DMS153 (cell line): ENCODE measurements at places on chromosomes 1 and 21.

DNA sequence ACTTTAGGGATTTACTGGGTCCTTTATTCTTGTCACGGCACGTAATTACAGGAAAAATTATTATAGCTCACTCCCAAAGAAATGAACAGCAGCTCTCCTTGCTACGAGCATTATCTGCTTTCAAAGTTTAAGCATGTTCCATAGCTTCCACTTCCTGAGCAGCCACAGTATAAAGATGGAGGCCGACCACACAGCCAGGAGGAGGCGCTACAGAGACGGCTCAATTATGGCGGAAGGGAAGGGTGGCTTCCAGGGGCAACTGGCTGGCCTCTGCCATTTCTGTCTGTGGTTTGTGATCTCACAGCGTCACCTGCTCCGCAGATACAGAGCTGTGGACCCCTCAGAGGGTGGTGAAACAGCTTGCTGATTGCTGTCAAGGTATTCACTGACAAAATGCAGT, 212.3 kb upstream of the GREM2 start:
- no peak for DNase-seq

- no peak for DNase-seq
These were observed 43.6 kb downstream of the ACBD6 start for GRCh38 chr1:180458807-180459206.

DNA sequence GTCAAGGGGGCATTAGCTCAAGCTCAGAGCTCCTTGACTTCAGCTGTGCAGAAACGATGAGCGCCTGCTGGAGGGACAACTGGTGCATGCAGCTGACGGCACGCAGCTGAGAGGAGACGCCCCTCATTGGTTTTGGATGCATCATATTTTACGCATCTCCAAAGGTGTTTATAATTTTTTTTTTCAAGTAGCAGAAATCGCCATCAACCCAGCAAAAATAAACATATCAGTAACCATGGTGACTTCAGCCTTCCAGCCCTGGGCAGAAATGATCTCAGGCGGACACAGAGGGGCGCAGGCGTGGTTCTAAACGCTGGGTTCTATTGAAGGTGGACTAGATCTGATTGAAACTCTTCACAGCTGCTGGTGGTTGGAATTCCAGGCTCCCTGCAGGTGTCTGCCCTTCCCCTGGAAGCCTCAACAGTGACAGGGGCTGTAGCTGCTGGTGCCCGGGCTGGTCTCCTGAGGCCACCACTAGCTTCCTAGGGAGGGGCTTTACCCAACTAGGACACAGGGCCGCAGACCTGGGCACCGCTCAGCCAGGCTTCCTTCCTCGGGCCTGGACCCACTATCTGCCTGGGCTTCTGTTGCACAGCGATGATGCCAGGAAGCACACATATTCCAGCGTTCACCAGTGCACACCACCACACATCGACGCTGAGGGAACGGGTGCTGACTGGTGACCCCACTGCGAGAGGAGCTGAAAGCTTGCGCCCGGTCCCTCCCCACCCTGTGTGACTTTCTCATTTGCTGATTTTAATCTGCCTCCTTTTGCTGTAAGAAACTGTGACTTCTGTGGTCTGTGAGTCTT, 63.7 kb upstream of the ABCG1 start:
- DNase-seq: no peak

- DNase-seq: no peak
These were observed 105.5 kb downstream of the NRIP1 start for GRCh38 chr21:14959343-14959742.

DNA sequence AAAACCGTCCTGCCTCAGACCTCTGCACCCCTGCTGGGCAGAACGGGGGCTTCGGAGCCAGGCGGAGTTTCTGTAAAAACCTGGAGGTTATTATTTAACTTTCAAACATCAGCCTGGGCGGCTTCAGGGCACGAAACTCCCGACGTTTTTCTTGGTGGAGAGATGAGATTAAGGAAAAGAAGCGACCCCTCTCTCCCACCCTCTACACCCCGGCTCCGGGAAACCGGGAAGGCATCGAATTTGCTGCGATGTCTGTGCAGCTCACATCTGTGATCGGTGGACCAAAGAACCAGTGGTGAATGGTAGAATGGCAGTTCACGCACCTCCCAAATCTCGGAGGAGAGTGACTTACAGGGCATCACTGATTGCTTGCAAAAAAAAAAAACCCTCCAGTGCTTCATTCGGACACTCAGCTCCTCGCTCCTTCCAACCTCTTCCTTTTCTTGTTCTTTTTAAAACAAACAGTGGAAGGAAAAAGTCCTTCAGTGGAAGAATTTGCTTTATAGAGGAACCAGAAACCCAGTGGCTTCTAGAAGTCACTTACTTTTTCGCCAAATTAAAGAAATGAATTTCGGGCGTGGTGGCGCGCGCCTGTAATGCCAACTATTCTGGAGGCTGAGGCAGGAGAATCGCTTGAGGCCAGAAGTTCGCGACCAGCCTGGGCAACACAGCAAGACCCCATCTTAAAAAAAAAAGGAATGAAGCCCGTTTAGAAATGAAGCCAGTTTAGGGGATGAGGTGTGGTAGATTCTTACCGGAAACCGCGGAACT, 884 bp downstream of the PHACTR4 start:
- DNase-seq: peak; percentile 40

GRCh38 chr1:195466639-195467038, 1141.6 kb downstream of the KCNT2 start:
- no peak for DNase-seq

- DNase-seq: no peak
These were observed 39.4 kb upstream of the CACYBP start for GRCh38 chr1:174960362-174960761.

DNA sequence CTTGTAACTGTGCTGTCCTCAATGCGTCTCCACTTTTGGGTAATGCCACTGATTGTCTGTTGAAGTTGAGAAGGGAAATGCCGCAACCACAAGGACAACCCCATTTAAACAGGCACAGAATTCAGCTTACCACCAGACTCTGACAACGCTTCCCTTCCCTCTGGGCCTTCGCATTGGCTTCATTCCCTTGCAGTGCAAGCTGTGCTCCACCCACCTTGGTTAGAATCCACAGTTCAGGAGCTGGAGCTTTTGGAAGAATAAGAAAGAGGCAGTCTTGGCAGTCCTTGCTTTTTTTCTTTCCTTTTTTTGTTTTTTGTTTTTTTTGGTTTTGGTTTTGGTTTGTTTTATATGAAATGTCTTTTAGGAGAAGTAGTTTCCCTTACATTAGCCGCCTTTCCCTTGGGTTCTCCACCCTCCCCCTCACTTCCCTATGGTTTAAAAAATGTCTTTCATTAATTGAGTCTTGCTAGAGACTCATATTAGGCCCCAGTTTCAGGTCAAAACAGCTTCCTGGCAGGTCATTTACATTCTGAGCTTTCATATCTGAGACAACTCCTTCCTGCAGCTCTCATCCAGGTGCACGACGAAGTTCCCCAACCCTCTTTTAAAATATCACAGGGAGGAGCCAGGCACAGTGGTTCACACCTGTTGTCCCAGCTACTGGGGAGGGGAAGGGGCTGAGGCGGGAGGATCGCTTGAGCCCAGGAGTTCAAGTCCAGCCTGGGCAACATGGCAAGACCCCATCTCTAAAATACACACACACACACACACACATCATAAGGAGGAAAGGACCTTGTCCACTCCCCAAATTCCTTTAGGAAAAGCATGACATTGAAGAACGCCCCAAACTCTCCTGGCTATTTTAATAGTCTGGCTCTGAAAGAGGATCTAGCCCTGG, 20.7 kb upstream of the LAX1 start:
- no peak for DNase-seq

DNA sequence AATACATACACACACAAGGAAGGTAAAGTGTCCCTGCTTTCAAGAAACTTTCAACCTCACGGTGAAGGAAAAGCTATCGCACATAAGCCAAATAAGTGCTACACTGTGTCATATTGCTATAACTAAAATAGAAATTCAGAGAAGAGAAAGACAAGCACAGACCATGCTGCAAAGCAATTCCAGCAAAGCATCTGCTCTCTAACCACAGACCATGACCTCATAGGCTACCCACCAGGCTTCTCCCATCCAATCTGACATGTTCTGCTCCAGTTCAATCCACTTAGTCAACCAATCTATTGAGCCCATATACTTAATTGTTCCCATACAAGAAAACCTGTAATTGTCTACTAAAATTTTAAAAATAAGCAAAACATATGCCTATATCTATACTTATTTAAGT, 211.3 kb downstream of the BARHL2 start:
- DNase-seq: no peak

- DNase-seq: no peak
These were observed 160.3 kb downstream of the TGFBR3 start for GRCh38 chr1:91725618-91725988.

DNA sequence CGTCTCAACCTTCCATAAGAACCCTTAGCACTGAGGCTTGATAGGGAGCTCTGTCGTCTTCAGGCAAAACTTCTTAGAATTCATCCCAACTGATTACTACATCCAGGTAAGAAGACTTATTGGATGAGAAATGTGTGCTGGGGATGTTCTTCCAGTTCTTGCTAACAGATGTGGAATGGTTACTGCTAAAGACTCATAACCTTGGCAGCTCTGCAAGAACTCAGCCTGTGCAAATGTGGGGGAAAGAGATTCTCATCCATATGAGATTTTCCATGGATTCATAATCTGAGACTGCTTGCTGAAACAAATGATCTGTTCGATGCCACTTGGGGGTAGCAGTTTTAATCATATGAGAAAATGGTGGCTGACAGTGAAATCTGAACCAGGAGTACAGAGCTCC, 48.2 kb downstream of the NTPCR start:
- no peak for DNase-seq

DNA sequence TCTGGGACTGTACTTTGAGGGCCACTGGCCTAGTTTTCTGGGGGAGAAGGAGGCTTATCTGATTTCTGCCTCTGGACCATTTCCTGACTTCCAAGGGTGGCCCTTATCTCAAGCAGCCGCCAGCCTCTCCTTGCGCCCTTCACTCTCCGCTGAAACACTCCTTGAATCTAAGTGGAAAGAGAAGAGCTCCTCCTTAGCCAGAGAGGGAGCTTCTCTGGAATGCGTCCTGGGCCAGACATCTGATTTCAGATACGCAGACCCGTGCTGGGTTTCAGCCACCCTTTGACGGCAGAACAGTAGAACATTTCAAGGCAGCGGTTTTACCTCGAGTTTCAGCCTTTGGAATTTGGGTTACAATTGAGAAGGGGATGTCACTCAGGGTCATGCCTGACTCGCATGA, 308.0 kb downstream of the CAMTA1 start:
- DNase-seq: no peak

- DNase-seq: no peak
These were observed 18.5 kb downstream of the HFM1 start for GRCh38 chr1:91386109-91386508.

DNA sequence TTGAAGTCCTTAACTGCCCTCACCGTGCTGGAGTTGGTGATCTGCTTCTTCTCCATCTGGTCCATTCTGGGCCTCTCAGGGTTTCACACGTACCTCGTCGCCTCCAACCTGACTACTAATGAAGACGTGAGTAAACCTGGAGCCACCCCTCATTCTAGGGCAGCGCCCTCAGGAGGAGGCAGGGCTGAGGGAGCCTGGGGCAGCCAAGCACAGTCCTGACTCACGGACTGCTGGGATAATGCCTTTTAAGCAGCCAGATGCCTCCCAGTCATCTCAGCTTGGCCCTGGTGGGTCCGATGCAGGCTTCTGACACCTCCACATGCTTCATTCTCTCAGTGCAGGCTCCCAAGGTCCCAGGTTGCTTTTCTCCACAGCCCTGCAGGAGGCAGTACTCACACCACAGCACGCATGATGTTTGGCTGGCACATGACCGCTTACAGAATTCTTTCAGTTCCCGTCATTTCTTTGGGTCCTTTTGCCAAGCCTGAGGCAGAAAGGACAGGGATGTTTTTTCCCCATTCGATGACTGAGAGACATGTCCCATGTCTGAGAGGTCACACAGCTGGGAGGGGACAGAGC, 11.8 kb upstream of the SFN start:
- no peak for DNase-seq

DNA sequence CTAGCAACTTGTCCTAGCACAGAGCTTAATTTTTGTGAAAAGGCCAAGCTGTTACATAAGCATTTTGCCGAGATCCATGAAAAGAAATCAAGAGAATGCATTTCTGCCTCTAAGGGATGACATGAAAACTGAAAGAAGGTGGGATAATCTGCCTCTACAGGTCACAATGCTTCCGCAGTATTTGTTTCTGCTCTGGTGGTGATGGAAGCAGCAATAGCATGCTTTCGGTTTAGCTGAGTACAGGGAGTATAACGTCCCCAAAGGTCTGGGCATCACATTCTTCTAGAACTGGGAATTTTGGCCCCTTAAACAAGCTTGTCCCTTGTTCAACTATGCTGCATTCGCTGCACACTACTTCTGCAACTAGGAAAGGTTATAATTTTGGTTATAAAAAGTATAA, 14.4 kb upstream of the MAGI3 start:
- no peak for DNase-seq

- DNase-seq: no peak
These were observed 394 bp upstream of the GRHL3 start for GRCh38 chr1:24318615-24319311.

DNA sequence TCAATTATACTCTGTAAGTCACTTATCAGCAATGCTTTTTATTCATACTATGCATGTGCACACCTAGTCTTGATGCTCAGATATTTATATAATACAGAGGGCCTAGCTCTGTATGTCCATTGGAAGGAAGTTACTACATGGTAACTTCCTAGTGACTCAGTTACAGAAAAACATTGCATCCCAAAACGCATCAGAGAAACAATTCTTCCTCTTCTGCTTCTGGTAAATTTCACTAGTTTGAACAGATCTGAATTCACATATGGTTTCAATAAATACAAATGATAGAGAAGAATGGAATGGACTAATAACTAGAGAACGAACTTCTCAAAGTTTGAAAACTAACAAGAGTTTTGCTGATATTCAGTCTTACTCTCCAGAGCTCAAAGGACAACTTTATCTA, 811.3 kb upstream of the ADGRL2 start:
- no peak for DNase-seq

- no peak for DNase-seq
These were observed 56.3 kb downstream of the PRPF38A start for GRCh38 chr1:52460694-52461093.

GRCh38 chr1:192530254-192530653, 45.3 kb upstream of the RGS1 start:
- no peak for DNase-seq
